ENCODE measurements at places on chromosomes 6 and 20. TPM values are rescaled to one million over a fixed set of nuclear protein-coding genes. Genes with fewer than 3 reads are reported as not detected.

GRCh38 chr6:100457311-100457990, 7.3 kb downstream of the SIM1 start:
- no peak for DNase-seq

The SAMD5 gene
- 1.3 TPM for total RNA-seq

DNA sequence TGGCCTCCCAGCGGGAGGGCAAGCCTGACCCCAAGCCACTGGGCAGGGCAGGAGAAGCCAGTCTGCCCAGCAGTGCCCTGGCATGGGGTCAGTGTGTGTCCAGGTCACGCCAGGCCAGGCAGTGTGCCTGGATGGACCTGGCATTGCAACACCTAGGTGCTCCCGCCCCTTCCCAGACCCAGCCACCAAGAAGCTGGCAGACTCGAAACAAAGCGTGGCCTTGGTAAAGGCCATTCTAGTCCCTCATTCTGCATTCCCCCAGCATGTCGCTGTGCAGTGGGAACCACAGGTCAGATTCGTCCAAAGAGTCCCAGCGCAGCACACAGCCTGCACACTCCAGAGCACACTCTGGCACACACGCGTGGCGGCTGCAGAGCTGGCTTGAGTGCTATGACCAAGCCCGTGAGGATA, 19.3 kb upstream of the APMAP start:
- no peak for DNase-seq

DNA sequence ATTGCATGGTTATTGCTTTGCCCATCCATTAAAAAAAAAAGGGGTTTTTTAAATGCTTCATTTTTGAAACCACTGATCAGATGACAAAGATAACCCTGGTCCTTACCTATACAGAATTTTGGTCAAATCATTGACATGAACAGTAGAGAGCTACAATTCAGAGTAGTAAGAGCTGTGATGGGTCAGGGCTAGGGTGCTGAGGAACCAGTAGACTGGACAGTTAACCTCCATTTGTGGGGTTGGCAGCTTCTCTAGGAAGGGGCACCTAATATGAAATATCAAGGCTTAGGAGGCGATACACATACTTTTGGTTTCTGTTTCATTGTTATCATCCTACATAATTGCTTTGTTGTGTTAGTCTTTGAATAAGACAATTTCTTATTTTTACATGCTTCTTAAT, 55.1 kb downstream of the ORC3 start:
- DNase-seq, result no peak

- peak; percentile 62 for DNase-seq
These were observed 105.4 kb downstream of the OGFRL1 start for GRCh38 chr6:71393981-71394432.

The ECT2L gene
- total RNA-seq, result not detected

DNA sequence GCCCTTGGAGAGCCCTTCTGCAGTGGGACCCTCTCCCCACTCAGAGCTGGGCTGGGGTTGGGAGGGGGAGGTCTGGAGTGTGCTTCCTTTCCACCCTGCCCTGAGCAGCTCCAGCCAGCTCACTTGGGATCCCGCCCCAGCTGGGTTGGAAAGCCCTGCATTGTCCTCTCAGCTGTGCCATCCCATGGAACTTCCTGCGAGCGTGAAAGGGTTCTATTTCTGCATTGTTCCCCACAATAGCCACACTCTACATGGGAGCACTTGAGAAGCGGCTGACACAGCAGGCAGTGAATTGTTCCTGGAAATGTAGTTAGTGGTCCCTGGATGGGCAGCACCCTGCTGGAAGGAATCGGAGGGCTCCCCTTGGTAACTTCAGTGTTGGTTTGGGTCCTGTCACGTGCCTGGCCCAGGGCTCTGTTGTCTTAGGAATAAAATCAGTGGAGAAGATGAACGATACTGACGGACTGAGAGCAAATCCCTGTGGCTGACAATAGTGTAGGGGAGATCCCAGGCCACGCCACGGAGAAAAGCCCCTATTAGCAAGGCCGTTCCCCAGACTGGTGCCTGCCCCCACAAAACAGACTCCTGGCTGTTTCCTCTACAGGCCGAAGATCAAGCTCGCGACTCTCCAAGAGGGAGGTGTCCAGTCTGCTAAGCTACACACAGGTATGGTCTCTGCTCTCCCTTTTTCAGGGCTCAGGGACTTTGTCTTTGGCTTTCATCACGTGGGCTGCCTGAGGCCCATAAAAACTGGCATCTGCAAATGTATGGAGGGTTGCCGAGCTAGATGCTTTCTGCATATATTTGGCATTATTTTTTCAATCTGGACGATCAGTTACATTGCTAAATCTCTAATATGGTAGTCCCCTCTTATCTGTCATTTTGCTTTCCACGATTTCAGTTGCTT, 18.8 kb downstream of the DNMT3B start:
- DNase-seq, result no peak

DNA sequence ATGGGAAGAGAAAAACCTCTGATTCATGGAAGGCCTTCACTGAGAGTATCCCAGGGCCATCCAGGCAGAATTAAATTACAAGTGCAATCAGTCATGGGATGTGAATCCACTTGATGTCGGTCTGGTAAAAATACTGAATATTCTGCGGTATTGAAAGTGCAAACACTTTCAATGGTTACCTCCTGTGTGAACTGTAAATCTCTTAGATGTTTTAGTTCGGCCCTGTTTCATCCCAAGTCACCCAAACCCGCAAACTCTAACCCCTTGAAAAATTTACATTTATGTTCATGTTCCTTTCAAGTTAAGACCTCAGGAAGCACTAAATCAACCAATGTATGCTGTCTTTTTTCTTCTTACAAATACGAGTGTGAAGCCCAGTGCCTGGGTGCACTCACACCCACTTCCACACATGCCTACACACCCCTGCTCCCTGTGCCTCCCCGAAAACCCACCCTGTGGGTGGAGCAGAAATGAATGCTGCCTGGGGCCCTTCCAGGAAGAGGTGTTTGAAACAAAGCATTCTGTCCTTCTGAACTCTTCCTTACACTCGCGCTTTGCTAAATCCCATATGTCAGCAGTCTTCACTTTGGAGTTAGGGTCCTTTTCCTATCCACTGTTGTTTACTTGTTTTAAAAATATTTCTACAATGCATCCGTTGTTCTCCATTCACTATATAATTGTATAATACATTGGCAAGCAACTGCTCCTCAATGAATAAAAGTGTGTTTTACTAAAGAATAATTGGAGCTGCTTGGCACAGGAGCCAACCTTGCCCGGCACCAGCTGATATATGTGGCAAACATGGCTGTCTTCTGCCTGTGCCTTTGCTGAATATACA, 62.7 kb downstream of the FYN start:
- DNase-seq, result no peak

The KIF3B gene
- 17.1 TPM for total RNA-seq

DNA sequence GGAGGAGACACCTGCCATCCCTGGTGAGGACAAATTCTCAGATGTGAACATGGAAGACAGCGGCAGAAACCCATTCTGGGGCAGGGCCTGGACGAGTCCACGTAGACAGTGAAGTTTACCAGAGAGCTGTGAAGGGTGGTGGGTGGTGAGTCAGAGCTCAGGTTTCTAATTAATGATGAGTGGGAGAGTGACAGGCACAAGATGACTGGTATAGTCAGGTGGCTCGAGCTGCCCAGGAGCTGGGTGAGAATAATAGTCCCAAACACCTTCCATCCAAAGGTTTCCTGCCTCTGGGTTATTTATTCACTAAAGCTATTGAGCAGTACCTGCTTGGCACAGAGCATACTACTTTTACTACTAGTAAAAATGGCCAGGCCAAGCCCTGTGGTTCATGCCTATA, 6.0 kb downstream of the TLDC2 start:
- DNase-seq, result peak; percentile 61

DNA sequence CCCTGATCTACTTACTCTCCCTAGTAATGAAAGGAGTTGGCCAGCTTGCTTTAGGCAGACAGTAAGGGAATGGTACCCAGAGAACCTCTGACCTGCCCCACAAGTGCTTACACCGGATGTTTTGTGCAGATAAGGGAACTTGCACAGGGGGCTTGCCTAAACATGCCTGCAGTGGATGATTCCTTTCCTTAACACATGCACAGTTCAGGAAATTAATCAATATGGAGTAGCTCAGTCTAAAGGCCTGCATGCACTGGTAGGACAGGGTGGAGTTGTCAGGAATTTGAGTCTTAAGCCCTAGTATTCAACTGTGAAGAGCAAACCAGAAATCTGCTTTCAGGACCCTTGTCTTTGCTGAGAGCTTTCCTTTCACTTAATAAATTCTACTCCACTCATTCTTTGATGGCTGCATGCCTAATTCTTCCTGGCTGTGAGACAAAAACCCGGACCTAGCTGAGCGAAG, 3.9 kb upstream of the TRIM38 start:
- DNase-seq, result no peak

The GRIK2 gene
- not detected for total RNA-seq

GRCh38 chr6:43629505-43630300, 639 bp upstream of the GTPBP2 start:
- DNase-seq, result peak; percentile 97

DNA sequence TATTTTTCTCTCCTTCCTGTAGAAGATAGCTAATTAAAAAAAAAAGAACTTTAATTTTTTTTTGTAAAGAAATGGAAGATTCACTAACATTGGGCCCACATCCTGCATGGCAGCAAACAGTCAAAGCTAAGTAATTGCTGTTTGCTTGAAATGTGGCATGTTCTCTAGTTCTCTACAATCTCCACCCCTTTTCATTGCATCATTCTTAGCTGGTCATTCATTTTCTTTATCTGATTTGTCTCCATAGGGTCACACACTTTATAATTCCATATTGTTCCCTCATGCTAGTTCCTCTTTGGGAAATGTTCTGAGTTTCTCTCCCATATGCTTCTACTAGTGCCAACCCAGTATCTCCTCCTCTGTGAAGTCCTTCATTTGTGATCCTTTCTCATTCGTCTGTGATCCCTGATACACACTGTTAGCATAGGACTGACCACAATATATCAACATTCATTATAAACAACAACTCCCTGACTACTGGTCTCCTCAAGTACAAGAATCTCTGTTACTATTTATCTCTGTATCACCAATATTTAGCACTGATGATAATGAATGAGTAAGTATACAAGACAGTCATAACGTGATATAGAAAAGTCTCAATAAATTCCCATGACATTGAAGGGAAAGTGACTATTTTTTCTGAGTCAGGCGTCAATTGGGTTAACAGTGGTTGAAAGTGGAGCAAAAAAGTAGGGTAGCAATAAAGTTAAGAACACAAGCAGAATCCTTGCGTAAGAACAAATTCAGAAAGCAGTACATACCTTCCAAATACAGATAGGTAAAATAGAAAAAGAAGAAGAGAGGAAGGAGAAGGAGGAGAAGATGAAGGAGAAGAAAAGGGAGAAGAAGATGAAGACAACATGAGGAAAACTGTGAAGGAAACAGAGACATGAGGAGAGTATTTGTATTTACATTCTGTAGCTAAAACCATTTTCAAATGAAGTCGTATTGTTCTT, 33.2 kb upstream of the MYB start:
- no peak for DNase-seq

The SOBP gene
- 4.3 TPM for total RNA-seq

DNA sequence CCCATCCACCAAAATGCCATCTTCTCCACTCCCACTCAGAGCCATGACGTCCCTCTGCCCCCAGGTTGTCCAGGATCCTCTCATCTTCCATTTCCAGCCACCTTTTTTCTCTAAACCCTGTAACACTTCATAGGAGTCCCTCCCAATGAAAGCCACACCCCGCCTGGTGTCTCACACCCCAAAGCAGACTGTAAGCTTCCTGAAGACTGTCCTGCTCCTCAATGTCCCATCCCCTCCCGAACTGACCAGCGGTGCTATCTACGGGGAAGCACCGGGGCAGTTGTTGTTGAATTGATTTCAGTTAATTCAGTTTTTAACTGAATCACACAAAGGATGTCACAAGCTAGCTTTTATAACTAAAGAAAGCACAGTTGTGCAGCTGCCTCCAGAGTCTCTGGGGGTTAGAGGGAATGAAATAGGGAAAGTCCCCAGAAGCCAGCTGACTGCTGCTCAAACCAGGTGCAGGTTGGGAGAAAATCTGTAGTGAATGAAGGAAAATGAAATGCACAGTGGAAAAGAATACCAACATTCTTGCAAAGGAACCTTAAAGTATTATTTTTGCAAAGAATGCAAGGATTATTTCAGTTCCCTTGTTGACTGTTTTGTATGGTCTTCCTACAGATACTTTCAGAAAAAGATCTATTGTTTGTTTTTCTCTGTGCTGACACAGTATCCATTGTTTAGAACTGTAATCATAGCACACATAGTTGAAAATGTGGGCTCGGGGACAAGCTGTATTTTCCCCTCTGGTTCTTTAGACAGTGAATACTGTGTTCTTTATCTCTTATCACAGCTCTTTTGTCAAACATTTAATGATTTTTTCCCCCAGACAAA, 222.6 kb upstream of the QKI start:
- DNase-seq, result no peak

DNA sequence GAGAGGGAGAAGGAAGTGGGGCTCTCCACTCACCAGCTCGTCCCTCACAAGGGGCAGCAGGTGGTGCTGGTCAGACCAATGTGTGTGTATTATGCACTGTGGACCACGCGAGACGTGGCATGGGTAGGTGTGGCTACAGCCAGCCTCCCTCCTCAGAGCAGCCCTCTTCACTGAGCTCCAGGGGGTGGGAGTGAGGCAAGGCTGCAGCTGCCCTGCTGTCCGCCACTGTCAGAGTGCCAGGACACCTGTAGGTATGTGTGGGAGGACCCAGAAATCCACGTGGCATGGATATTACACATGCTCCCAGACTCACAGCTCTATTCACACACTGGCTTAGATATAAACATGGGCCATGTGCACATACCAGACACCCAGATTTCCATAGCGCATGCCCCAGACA, 90.3 kb downstream of the VEGFA start:
- DNase-seq, result no peak

The GJA10 gene
- not detected for total RNA-seq

The PTCHD4 gene
- 9.0 TPM for total RNA-seq

The TBC1D32 gene
- total RNA-seq, result 1.9 TPM

DNA sequence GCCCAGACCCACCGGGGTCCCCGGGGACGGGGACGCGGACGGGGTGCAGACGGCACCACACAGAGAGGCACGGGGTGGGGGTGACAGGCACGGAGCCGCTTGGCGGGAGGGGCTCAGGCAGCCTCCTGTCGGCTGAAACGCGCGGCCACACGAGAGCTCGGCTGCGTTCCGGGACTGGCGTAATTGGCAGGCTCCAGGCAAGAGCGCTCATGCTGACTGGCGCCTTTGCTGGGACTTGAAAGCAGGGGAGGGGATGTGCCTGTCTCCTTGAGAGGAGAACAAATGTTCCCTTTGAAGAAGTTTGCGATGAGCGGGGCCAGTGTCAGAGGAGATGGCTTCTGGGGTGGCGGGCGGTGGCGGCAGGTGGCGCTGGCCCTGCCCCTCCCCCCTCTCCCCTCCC, 25.8 kb downstream of the BHLHE23 start:
- DNase-seq, result no peak

All from HT1080 (cell line).